ENCODE measurements at places on chromosomes 12 and 14.

DNA sequence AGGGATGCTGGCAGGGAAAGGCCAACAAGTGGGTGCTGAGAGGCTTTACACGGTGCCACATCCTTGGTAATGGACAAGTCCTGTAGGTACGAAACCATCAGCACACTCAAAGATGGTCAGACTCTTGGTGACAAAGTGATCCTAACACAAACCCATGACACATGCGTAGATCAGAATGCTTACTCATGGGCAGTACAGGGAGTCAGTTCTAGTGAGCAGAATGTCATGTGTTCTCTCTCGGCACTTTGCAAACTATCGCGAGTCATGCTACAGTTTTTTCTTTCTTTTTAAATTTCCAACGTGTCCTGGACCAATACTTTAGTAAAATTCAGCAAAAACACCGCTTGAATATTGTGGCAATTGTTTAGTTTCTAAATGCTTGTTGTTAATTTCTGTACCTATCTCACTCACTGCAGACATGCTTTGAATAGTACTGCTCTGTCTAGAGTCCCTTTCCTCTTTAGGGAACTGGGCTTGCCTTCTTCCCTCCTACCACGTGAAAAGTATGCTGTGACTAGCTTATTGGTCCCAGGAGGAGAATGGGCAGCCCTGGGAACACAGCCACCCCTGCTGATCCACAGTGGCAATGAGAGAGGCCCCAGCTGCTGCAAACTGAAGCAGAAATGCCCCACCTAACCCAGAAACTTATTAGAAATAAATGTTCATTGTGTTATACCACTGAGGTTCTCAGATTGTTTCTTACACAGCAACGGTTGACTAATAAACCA lies 62.4 kb downstream of the UBR7 start:
- no peak for DNase-seq

DNA sequence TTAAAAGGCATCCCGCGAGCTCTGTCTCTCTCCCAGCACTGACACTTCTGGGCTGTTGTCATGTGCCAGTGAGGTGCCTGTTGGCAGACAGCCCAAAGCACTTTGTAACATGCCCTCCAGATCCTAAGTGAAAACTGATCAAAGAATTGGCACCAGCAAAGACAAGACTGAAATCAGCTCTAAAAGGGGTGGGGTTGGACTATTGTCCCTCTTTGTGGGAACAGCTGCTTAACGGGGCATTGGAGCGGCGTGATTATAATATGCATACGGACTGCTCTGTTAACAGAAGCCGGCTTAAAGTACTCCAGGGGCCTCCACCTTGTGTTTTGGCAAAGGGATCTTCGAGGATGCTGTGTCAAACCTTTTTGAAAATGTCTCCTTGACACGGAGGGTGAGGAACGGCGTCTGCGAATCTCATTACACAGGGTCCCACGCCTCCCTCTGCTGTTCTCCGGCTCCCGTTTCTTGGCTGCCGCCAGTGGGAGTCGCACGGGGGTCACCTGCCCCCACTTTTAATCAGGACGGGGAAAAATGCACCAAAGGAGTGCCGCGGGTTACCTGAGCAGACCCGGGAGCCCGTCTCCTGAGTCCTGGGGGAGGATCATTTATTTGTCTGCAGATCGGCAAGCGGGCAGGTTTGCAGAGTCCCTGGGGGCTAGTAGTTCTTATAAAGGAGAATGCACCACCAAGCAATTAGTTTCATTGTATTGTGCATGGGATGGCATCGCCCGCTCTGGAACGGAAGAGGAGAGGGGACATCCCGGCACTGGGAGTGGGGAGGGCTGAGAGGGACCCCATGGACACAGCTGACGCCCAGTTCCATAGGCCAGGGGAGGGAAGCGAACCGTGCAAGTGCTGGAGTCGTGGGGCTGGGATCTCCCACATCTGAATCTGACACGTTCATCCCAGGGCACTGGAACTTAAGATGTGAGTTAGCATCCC lies 44.3 kb downstream of the SPRING1 start:
- no peak for DNase-seq

DNA sequence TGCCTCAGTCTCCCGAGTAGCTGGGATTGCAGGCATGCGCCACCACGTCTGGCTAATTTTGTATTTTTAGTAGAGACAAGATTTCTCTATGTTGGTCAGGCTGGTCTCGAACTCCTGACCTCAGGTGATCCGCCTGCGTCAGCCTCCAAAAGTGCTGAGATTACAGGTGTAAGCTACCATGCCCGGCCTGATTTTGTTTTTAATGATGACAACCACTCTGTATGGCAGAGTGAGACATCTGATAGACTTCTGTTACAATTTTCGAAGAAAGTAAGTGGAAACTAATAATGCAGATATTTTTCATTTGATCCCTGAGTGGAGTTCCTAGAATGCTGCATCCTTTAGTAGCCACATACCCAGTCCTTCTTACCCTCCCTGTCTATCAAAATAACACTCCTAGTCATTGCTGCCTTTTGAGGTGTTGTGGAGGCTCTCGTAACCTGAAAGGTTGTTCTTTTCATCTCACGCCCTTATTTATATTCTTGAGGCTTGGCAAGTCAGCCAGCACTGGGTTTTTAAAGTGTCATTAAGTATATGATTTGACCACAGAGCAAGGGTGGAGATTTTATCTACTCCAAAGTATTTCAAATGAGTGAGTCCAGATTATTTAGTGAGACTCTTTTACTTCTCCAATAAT lies 5.9 kb upstream of the EID3 start:
- DNase-seq, result no peak

GRCh38 chr12:11633968-11634367 lies 15.5 kb upstream of the ETV6 start:
- DNase-seq, result no peak

GRCh38 chr12:97313471-97314190 lies 149.0 kb upstream of the RMST start:
- no peak for DNase-seq

All from stimulated activated CD4-positive, alpha-beta T cell treated with anti-CD3 and anti-CD28 coated beads, Interleukin-12 subunit alpha, Interleukin-12 subunit beta, amount 100 ng/mL, for 24 hours (primary cell).